ENCODE measurements at places on chromosomes 7 and 10. TPM values are rescaled to one million over a fixed set of nuclear protein-coding genes. Genes with fewer than 3 reads are reported as not detected.

- DNase-seq = no peak
Measured at GRCh38 chr10:71575934-71576801, 143.4 kb downstream of the C10orf105 start.

- DNase-seq = no peak
Measured at GRCh38 chr10:130428936-130429335, 292.7 kb downstream of the GLRX3 start.

- no peak for DNase-seq
Measured at GRCh38 chr10:34224639-34225038, 590.5 kb downstream of the PARD3 start.

- no peak for DNase-seq
Measured at GRCh38 chr7:770741-771166, 43.7 kb upstream of the PRKAR1B start.

- DNase-seq = no peak
Measured at GRCh38 chr10:22314852-22315251, 1.3 kb upstream of the COMMD3 start.

DNA sequence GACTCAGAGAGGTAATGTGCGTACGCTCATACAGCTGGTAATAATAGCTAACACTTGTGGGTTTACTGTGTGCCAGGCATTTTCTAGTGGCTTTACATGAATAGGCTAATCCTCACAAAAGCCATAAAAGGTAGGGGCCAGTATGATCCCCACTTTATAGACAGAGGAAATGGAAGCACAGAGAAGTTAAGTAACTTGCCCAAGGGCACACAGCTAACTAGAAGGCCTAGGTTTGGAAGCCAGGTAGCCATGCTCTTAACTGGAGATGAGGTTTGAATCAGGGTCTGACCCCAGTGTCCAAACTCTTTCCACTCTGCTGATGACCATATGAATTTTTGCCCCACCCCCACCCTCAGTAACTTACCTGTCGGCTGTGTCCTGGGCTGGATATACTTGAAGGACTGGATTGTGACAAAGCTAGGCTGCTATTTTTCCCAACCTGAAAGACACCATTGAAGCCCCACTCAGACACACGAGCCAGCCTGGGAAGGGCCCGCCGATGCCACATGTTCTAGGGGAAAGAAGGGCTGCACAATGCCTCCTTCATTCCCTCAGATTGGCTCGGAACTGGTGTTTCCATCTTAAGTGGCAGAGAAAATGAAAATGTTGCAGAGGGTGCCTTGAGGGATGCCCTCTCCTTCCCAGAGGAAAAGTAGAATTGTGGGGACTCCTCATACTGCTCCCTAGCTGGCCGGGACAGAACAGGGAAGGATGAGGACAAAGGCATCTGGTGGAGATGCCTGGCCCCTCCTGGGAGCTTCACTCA lies 29.1 kb upstream of the EFCAB10 start:
- no peak for DNase-seq

DNA sequence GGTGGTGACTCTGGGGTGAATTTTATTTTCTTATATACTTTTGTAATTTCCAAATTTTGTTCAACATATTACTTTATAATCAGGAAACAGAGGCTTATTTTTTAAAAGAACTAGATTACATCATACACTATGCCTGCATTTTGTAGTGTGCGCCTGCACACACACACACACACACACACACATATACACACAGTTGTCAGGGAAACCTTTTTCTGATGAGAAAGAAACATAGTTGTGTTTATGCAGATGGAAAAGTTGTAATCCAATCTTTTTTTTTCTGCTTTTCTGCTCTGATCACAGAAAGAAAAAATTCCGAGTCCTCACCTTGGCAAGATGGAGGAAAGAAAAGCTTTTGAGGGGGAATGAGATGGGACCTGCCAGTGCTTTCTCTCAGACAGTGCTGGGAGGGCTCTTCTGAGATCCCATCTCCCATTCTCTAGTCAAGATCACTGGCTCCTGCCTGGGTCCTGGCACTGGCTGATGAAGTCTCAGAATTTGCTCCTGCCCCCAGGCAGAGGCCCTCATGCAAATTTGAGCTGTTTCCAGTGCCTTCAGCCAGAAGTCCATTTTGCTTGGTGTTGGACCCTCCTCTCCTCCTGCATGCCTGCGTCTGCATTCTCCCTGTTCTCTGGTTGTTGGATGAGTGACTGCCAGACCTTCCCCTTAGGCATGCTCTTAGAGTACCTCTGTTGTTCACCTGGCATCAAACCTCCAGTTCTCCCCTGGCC lies 59.7 kb downstream of the TLL2 start:
- no peak for DNase-seq

The MACROH2A2 gene
- 4.8 TPM for total RNA-seq

The SKIDA1 gene
- 0.07 TPM for total RNA-seq

The PIP gene
- total RNA-seq = not detected

The RAB11FIP2 gene
- total RNA-seq = 7.5 TPM

The DLX6 gene
- total RNA-seq = not detected

The ZNF503 gene
- total RNA-seq = 0.38 TPM

The NAT16 gene
- total RNA-seq = not detected
